Calu3 (cell line): ENCODE measurements at places on chromosomes 5 and 9. TPM values are rescaled to one million over a fixed set of nuclear protein-coding genes. Genes with fewer than 3 reads are reported as not detected.

- H3K27ac ChIP-seq = no peak overlapping the region
- peaks cover 13% of the 10 kb centered on the region for H3K27me3 ChIP-seq
- H3K36me3 ChIP-seq = no peaks in the 10 kb centered on the region
Measured at GRCh38 chr5:54361691-54362411, 51.5 kb upstream of the ARL15 start.

DNA sequence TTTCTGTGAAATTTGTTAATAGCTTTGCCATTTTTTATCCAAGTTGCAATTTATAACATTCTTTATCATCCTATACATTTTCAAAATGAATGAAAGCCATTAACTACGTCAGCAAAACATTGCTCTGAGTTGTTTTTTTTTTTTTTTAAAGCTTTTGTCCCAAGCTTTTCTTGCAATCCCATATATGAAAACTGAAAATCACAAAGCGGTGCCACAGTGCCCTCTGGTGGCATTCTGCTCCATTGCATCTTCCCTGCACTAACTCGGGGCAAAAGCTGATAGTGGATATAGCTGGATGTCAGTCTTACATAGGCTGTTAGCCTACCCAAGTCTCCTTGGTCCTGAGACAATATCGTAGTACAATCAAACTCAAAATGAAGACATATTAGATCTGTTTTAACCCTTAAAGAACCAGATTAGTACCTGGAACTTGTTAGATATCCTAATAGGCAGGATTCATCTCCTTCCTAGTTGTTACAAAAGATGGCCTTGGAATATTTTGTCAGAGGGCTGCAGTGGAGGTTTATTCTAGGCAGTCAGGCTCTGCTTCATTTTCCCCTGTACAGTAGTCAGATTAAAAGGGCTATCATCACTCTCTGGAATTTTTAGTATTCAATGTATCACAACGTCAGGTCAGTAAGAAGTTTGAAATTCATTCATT is 669.9 kb downstream of the PTPRD start:
- no peaks in the 10 kb centered on the region for H3K36me3 ChIP-seq
- no peaks in the 10 kb centered on the region for H3K27me3 ChIP-seq
- no peak overlapping the region for H3K4me3 ChIP-seq
- no peaks in the 10 kb centered on the region for H3K4me1 ChIP-seq

- H3K27me3 ChIP-seq = no peaks in the 10 kb centered on the region
- H3K36me3 ChIP-seq = no peaks in the 10 kb centered on the region
- no peak overlapping the region for H3K27ac ChIP-seq
- no peak for DNase-seq
- H3K4me3 ChIP-seq = no peak overlapping the region
Measured at GRCh38 chr5:15702102-15702501, 202.1 kb downstream of the FBXL7 start.

DNA sequence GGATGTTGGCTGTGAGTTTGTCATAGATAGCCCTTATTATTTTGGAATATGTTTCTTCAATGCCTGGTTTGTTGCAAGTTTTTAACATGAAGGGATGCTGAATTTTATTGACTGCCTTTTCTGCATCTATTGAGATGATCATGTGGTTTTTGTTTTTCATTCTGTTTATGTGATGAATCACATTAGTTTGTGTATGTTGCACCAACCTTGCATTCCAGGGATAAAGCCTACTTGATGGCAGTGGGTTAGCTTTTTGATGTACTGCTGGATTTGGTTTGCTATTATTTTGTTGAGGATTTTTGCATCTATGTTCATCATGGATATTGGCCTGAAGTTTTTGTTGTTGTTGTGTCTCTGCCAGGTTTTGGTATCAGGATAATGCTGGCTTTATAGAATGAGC is 225.6 kb downstream of the PCSK1 start:
- no peaks in the 10 kb centered on the region for H3K36me3 ChIP-seq
- DNase-seq = no peak
- H3K27ac ChIP-seq = no peak overlapping the region
- H3K4me3 ChIP-seq = no peak overlapping the region
- no peaks in the 10 kb centered on the region for H3K27me3 ChIP-seq
- H3K4me1 ChIP-seq = peaks cover 19% of the 10 kb centered on the region

DNA sequence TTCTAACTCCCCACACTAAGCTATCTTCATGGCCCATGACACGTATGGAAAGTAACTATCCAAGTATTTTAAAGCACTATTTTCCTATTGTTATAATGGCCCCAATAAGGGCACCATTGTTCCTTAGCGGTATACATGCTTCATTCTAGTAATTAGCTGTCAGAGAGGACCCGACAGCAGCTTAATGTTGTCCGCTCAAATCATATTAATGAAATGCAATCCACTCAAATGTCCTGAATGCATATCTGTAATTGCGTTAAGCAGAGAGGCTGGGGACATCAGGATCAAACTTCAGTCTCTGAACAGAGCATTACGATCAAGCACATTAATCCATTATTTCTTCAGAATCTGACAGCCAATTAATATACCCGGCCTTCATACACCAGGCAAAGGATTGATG is 139.7 kb downstream of the CRB2 start:
- no peak for DNase-seq
- H3K27me3 ChIP-seq = no peaks in the 10 kb centered on the region
- H3K4me3 ChIP-seq = no peak overlapping the region
- H3K4me1 ChIP-seq = no peaks in the 10 kb centered on the region

- no peaks in the 10 kb centered on the region for H3K36me3 ChIP-seq
- H3K27me3 ChIP-seq = no peaks in the 10 kb centered on the region
- no peak overlapping the region for H3K27ac ChIP-seq
- H3K4me1 ChIP-seq = no peaks in the 10 kb centered on the region
Measured at GRCh38 chr5:124733329-124733650, 13.1 kb downstream of the ZNF608 start.

DNA sequence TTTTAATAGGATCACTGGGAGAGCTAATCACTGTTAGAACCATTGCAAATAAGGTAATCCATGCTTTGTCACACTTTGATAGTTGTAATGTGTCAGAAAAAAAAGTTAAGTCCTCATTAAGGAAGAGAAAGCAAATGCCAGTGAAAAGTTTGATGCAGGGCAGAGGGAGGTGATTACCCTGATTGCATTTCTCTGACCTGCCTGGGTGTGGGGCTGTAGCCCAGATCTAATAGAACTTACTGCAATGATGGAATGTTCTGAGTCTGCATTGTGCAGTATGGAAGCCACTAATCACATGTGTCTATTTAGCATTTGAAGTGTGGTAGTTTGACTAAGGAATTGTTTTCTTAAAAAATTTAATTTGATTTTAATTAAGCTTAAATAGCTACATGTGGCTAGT is 202.7 kb downstream of the ATP10B start:
- H3K36me3 ChIP-seq = no peaks in the 10 kb centered on the region
- H3K4me3 ChIP-seq = no peak overlapping the region
- peak; percentile 37 for DNase-seq
- H3K27ac ChIP-seq = no peak overlapping the region
- peaks cover 14% of the 10 kb centered on the region for H3K4me1 ChIP-seq

DNA sequence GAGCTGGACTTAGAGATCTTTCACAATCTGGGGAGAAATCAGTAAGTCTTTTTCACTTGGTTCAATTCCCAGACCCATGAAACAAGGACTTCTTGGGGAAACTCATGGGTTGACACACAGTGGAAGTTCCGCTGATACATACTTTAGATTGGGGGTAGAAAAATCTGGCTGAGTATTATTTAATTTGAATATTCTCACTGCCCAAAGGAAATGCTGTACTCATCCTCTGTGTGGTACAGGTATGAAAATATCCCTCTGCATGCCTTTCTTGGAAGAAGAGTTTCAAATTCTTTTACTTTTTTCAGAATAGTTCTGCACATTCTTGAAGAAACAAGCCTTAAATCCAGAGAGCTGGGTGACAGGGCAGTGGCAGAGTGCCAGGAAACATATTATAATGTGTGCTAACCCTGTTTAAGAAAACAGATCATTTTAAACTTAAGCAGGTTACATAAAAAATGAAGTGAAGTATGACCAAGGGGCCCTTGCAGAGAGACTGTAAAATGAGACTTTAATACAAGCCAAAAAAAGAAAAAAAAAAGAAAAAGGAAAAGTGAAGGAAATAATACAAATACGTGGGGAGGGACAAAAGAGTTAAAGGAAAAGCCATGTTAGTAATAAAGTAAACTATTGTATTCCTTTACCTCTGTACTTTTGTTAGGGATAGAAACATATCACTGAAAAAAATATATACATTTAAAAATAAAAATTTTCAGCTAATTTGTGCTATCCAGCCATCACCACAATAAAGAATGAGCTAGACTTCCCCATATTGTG is 173.4 kb upstream of the NR3C1 start:
- DNase-seq = peak; percentile 24
- no peaks in the 10 kb centered on the region for H3K27me3 ChIP-seq
- no peaks in the 10 kb centered on the region for H3K36me3 ChIP-seq
- peaks cover 20% of the 10 kb centered on the region for H3K4me1 ChIP-seq
- no peak overlapping the region for H3K4me3 ChIP-seq
- no peak overlapping the region for H3K27ac ChIP-seq

DNA sequence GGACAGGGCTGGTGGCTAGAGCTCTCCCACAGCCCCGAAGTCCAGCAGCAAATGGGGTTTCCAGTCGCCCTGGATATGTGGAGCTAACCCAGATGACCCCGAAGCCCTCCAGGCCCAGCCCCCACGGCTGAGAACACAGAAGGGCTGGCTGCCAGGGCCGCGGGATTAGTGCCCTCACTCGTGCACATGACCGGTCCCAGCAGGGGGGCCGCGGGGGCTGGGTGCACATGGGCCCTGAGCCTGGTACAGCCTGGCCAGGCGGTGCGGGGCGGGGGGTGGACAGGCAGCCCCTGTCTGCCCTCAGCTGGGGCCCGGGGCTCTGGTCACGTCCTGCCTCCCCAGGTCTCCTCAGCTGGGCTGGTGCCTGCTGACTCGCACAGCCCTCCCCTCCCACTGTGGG is 5.9 kb downstream of the SSNA1 start:
- H3K4me1 ChIP-seq = peaks cover 38% of the 10 kb centered on the region
- H3K27me3 ChIP-seq = no peaks in the 10 kb centered on the region
- no peak overlapping the region for H3K27ac ChIP-seq
- peaks cover 41% of the 10 kb centered on the region for H3K36me3 ChIP-seq

- no peaks in the 10 kb centered on the region for H3K36me3 ChIP-seq
- H3K27me3 ChIP-seq = no peaks in the 10 kb centered on the region
- no peak overlapping the region for H3K4me3 ChIP-seq
Measured at GRCh38 chr5:147547730-147548129, 37.9 kb upstream of the DPYSL3 start.

GRCh38 chr9:20507431-20507830 is 114.9 kb downstream of the MLLT3 start:
- no peak overlapping the region for H3K4me3 ChIP-seq
- H3K27me3 ChIP-seq = no peaks in the 10 kb centered on the region
- H3K36me3 ChIP-seq = no peaks in the 10 kb centered on the region
- no peak for DNase-seq

- no peaks in the 10 kb centered on the region for H3K27me3 ChIP-seq
- peaks cover 6% of the 10 kb centered on the region for H3K36me3 ChIP-seq
- no peak for DNase-seq
- peaks cover 29% of the 10 kb centered on the region for H3K4me1 ChIP-seq
- no peak overlapping the region for H3K27ac ChIP-seq
Measured at GRCh38 chr5:95924720-95925377, 36.8 kb downstream of the ELL2 start.

DNA sequence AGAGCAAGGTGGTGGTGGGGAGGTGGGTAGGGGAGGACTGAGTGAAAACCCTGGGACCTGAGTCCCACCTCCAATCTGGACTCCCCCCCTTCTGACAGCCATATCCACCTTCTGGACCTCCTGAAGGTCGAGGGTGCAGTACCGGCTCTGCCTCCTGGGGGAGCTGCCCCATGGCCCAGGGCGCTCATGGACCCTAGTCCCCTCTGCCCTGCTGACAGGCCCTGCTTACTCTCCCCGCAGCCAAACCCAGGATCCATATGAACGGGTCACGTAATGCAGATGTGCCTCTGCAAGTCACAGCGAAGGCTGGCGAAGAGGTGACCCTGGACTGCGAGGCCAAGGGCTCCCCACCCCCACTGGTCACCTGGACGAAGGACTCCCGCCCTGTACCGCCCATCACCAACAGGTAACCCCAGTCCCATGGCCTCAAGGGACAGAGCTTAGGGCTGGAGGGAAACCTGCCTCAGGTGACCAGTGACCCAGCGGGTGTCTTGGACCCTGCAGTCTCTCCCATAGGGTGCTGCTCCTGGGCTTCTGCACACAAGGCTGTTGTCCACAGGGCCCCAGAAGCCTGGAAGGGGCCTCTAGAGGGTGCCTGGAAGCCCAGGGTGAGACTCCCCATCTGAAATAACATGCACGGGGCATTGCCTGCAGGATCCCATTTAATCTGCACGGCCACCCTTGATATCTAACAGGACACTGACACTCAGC is 61.7 kb downstream of the HMCN2 start:
- H3K4me3 ChIP-seq = no peak overlapping the region
- DNase-seq = no peak
- H3K36me3 ChIP-seq = no peaks in the 10 kb centered on the region
- no peaks in the 10 kb centered on the region for H3K4me1 ChIP-seq
- peaks cover 98% of the 10 kb centered on the region for H3K27me3 ChIP-seq

DNA sequence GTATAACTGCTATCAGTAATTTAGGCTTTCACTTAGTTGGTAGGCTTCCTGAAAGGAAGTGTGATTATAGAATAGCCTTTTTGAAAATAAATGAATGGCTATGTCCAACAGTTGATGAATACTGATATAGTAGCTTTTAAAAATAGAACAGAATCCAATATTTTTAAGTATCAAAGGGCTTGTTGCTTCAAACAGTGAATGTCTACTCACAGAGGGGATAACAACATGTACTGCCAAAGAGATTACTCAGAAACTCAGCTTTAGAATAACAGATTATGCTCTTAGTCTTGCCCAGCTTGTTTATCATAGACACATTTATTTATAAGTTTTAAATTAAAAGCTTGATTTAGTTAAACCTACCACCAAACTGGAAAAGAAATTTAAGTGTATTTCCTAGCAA is 132.6 kb downstream of the XRCC4 start:
- no peak overlapping the region for H3K4me3 ChIP-seq
- no peak for DNase-seq
- no peaks in the 10 kb centered on the region for H3K36me3 ChIP-seq
- peaks cover 10% of the 10 kb centered on the region for H3K4me1 ChIP-seq
- H3K27me3 ChIP-seq = no peaks in the 10 kb centered on the region

DNA sequence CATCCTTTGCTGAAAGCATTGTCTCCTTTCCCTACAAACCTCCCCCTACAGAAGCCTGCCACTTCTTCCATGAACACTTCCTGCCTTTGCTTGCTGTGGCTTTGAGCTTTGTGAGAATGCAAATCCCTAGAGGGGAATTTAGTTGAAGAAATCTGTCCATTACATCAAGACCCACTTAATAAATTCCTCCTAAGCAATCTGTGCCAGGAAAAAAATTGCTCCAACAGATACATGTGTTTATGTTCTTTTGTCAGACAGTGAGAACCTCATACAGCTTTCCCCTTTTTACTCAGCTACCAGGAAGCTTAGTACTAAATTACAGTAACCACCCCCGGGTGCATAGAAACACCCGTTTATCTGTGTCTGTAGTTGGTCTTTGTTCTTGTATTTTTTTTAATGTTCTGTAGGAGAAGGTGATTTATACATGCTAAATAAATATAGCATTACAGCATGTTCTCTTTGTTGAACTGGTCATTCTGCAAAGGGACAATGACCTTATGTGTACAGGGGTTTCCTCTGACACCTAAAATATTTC is 43.9 kb downstream of the SH3TC2 start:
- no peaks in the 10 kb centered on the region for H3K27me3 ChIP-seq
- DNase-seq = no peak
- H3K27ac ChIP-seq = peak overlapping the region; percentile 83
- no peak overlapping the region for H3K4me3 ChIP-seq

Gene FCN2
- not detected in 2 replicates for total RNA-seq

Gene PRRX2
- total RNA-seq = not detected in 2 replicates

Gene SMC2
- 24.0 and 24.4 TPM in 2 replicates for total RNA-seq

Gene CCDC187
- total RNA-seq = 0.44 and 0.73 TPM in 2 replicates

Gene SPATA31C1
- not detected in 2 replicates for total RNA-seq

Gene LRRC70
- total RNA-seq = 1.1 and 2.1 TPM in 2 replicates

Gene PCDHGB2
- total RNA-seq = 0.34 and 0.38 TPM in 2 replicates

Gene NTNG2
- total RNA-seq = not detected in 2 replicates

Gene PKD2L2
- total RNA-seq = not detected in 2 replicates

Gene SOHLH1
- total RNA-seq = not detected in 2 replicates

Gene SLC2A6
- total RNA-seq = 9.3 and 11.6 TPM in 2 replicates
